ENCODE measurements at places on chromosomes 2 and 18.

DNA sequence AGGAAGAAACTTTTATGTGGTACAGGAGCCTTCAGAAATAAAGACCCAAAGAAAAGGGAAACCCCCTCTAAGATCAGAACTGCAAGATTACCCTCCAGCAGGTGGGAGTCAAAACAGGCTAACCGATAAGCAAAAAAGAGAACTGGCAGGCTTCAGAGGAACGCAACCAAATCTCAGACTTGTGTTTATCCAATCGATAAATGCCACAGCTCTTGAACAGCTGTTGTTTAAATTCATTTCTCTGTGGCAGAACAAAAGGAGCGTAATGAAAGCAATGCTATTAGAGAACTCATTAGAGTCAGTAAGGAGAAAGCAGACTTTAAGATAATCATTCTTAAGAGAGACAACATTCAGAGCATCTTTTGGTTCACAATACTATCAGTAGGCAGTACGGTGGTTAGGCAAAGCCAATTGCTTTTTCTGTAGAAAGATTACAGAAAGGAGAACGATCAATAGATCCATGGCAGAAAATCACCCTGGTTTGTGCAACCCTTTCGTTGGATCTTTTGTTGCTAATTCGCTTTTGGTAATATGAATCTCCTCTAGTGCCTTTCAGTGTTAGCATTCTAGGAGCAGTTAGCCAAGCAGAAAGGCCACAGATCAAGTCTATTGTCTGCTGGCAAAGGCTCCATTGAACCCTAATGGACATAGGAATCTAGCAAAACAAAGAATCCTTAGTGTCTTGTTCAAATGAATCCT, 476.4 kb upstream of the CHST9 start:
- no peaks in the 10 kb centered on the region for H3K27me3 ChIP-seq
- H3K4me1 ChIP-seq: no peaks in the 10 kb centered on the region
- no peak for DNase-seq
- H3K36me3 ChIP-seq: no peaks in the 10 kb centered on the region
- no peak overlapping the region for H3K4me3 ChIP-seq

DNA sequence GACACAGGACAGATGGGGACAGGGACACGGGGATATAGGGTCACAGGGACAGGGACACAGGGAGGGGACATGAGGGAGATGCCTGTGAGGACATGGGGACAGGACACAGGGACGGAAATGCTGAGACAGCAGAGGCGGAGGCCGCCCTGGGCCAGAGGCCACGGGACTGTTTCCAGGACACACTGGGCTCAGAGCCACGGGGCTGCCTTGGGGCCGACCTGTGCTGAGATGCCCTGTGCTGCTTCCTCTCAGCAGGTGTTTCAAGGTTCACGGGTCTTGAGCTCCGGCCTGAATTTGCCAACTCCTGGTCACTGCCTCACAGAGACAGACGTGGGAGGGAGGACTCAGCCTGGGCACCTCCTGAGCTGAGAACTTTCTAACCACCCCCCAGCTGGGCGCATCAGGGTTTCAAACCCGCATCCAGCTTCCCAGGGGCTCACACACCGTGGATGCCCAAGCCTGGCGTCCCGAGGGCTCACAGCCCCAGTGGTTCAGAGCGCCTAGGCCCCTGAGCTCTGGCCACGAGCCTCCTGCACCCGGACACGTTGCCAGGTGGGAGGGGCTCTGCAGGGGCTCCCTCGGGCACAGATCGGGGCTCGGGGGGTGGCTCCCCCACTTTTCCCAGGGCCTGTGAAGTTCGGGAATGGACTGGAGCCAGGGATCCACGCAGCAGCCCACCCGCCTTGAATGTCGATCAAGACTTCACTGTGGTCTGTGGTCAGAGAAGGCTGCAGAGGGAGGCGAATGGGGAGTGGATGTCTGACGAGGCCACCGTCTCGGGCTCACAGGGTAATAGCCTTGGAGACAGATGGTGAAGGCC, 64.1 kb downstream of the SLC66A2 start:
- no peak overlapping the region for H3K4me3 ChIP-seq
- H3K4me1 ChIP-seq: peaks cover 9% of the 10 kb centered on the region
- H3K27ac ChIP-seq: no peak overlapping the region

DNA sequence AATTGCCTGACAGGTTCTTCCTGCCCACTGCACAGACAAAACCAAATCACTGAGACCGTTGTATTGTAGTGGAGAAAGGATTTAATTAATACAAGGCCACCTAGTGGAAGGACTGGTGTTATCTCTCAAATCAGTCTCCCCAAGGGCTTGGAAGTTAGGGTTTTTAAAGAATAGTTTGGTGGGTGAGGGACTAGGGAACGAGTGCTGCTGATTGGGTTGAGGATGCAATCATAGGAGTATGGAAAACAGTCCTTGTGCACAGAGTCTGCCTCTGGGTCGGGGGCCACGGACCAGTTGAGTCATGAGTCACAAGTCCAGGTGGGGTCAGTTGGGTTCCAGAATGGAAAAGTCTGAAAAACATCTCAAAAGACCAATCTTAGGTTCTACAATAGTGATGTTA, 89.1 kb downstream of the B3GNT2 start:
- no peaks in the 10 kb centered on the region for H3K36me3 ChIP-seq
- no peak overlapping the region for H3K27ac ChIP-seq
- no peak overlapping the region for H3K4me3 ChIP-seq
- peaks cover 4% of the 10 kb centered on the region for H3K4me1 ChIP-seq
- peaks cover 3% of the 10 kb centered on the region for H3K27me3 ChIP-seq
- DNase-seq: no peak

DNA sequence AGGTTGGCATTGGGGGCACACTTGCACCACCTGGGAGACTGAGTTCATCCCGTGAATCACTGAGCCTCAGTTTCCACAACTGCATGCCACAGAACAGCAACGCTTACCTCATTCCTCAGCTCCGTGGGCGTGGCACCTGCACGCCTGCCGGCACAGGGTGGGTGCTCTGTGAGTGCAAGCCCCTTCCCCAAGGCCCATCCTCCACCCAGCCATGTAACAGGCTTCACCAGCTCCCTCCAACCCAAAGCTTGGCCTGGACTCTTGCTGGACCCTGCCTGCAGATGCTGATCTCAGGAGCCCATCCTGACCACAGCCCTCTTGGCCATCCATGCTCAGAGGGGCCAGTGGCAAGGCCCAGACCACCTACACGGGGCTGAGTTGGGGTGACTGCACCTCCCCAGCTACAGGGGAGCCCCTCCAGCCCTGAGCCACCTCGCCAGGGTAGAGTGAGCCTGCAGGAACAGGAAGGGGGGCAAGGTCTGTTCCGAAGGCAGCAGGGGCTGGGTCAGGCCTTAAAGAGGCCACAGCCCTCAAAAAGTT, 1.8 kb downstream of the PRLH start:
- no peaks in the 10 kb centered on the region for H3K4me1 ChIP-seq
- H3K36me3 ChIP-seq: no peaks in the 10 kb centered on the region
- no peak for DNase-seq
- no peak overlapping the region for H3K4me3 ChIP-seq
- peaks cover 1% of the 10 kb centered on the region for H3K27me3 ChIP-seq

GRCh38 chr2:47022186-47022765, 106.7 kb upstream of the MCFD2 start:
- no peak overlapping the region for H3K4me3 ChIP-seq
- H3K27ac ChIP-seq: peak overlapping the region; percentile 30
- H3K27me3 ChIP-seq: no peaks in the 10 kb centered on the region
- no peaks in the 10 kb centered on the region for H3K4me1 ChIP-seq
- no peak for DNase-seq

DNA sequence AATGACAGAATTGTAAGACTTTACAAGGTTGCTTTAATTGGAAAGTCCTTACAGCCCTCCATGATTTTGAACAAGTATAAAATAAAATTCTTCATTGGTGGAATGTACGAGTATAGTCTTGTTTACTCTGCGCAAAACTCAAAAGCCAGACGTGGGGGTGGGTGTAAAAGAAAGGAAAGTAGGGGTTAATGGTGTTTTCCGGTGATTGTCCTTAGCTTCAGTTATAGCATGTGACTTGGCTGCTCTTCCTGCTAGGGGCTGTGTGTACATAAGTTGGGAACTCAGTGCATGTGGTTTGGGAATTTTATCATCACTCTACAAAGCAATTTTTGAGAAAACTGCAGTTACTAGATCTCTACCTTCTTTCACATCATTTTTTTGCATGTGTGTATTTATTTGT, 82.4 kb upstream of the CAVIN2 start:
- no peak overlapping the region for H3K4me3 ChIP-seq
- no peak overlapping the region for H3K27ac ChIP-seq
- no peaks in the 10 kb centered on the region for H3K36me3 ChIP-seq

DNA sequence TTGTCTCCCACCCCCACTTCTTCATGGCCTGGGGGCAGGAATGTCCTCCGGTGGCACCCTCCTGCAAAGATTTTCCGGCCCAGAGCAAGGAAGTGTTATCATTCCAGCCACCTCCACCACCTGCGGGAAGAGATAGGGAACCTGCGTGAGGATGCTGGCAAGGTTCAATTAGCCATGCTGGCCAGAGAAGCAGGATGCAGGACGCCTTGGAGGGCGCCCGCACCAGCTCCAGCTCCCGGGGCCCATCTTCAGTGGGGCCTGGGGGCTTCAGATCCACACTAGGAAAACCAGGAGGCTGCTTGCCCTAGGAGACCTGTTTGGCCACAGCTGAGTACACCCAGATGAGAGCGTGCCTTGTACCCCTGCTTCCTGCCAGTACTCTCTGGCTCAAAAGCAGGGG, 113.7 kb downstream of the CLIP4 start:
- H3K4me3 ChIP-seq: no peak overlapping the region
- H3K27ac ChIP-seq: no peak overlapping the region
- H3K4me1 ChIP-seq: no peaks in the 10 kb centered on the region
- no peak for DNase-seq
- H3K36me3 ChIP-seq: no peaks in the 10 kb centered on the region

DNA sequence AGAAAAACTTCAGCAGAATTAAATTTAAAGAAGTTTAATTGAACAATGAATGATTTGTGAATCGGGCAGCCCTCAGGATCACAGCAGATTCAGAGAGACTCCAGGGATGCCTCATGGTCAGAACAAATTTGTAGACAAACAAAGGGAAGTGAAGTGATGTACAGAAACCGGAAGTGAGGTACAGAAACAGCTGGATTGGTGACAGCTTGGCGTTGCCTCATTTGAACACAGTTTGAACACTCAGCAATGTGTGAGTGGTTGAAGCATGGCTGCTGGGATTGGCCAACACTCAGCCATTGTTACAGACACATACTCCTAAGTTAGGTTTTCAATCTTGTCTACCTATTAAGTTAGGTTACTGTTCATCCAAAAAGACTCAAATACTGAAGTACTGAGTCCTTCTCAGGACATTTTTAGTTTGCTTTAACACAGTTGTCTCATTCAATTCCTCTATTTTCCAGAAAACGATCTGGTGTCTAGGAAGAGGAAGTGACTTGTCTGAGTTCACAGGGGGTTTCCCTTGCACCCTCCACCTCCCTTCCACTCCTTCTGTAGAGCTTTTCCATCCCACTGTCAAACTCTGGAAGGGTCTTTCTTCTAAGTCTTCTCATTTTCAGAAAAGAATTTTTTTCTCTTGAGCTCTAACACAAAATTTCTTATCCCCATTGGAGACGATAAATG, 137.9 kb downstream of the SLC4A3 start:
- no peak overlapping the region for H3K4me3 ChIP-seq
- H3K4me1 ChIP-seq: no peaks in the 10 kb centered on the region
- H3K36me3 ChIP-seq: no peaks in the 10 kb centered on the region
- no peaks in the 10 kb centered on the region for H3K27me3 ChIP-seq

GRCh38 chr18:22088996-22089640, 80.3 kb upstream of the GATA6 start:
- H3K36me3 ChIP-seq: no peaks in the 10 kb centered on the region
- H3K4me1 ChIP-seq: no peaks in the 10 kb centered on the region
- H3K4me3 ChIP-seq: no peak overlapping the region
- no peaks in the 10 kb centered on the region for H3K27me3 ChIP-seq
- no peak overlapping the region for H3K27ac ChIP-seq

DNA sequence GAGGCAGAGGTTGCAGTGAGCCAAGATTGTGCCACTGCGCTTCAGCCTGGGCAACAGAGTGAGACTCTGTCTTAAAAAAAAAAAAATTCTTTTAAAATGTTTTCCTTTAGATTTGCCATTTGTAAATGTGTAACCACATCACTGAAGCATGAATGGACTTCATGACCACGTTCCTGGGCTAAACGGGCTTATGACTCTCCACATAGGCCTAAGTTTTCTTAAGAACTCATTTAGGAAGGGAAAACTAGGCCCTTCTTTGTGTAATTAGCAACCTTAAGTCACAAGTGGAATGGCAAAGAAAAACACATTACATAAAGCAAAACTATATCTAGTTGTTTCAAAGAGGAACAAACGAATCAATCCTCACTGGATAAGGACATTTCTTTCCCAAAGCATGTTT, 99.5 kb downstream of the MEIS1 start:
- H3K27ac ChIP-seq: no peak overlapping the region
- H3K36me3 ChIP-seq: no peaks in the 10 kb centered on the region
- H3K4me1 ChIP-seq: no peaks in the 10 kb centered on the region
- DNase-seq: no peak
- no peak overlapping the region for H3K4me3 ChIP-seq

DNA sequence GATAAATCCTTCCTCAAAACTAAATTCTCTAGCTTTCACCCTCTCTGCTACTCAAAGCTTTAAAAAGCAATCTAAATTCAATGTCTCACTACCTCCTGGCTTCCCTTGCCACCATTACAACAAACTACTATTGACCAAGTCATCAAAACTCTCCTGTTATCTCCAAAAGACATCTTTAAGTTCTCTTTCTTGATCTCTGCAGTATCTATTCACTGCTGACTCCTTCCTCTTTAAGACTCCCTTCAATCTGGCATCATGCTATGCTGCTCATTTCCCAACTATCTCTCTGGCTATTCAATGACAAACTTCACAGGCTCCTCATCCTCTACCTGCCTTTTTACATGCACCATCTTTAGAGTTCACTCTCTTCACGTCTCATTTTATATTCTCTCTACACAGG, 5.9 kb downstream of the PPP3R1 start:
- peaks cover 13% of the 10 kb centered on the region for H3K4me1 ChIP-seq
- H3K27ac ChIP-seq: no peak overlapping the region
- no peaks in the 10 kb centered on the region for H3K27me3 ChIP-seq
- peaks cover 16% of the 10 kb centered on the region for H3K36me3 ChIP-seq

DNA sequence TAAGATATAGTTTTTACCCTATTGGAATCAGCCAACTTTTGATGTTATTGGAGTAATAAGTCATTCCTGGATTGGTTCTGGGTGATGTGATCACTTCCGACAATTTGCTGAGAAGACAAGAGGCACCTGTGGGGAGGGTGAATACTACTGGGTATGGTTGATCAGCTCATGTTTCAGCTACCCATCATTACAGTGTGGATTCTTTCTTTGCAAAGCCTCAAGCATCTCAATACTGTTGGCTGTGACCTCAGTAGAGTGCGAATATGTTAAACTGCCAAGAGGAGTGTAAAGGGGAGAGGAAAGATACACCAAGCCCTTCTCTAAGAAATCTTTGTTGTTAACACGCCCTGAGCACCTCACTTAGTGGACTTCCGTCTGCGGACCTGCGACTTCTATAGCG, 317.7 kb downstream of the TDRD15 start:
- H3K27ac ChIP-seq: no peak overlapping the region
- no peaks in the 10 kb centered on the region for H3K36me3 ChIP-seq
- no peak overlapping the region for H3K4me3 ChIP-seq
- no peak for DNase-seq
- no peaks in the 10 kb centered on the region for H3K4me1 ChIP-seq
- no peaks in the 10 kb centered on the region for H3K27me3 ChIP-seq

GRCh38 chr2:237530472-237531433, 35.6 kb upstream of the PRLH start:
- H3K4me1 ChIP-seq: no peaks in the 10 kb centered on the region
- H3K36me3 ChIP-seq: no peaks in the 10 kb centered on the region
- no peak for DNase-seq
- H3K27me3 ChIP-seq: no peaks in the 10 kb centered on the region
- no peak overlapping the region for H3K4me3 ChIP-seq

GRCh38 chr2:203994735-203995134, 58.2 kb downstream of the ICOS start:
- H3K4me3 ChIP-seq: no peak overlapping the region
- H3K4me1 ChIP-seq: peaks cover 40% of the 10 kb centered on the region
- no peaks in the 10 kb centered on the region for H3K27me3 ChIP-seq
- no peak for DNase-seq
- H3K27ac ChIP-seq: peak overlapping the region; percentile 9

Data from activated T-helper 2 cell treated with anti-CD3 and anti-CD28 coated beads, Interferon-gamma antibody, Interleukin-2, Interleukin-4, amounts not matched to agents 10 μg/mL and 5 μg/mL and 100 μg/mL, durations not matched to agents 14 hours and 24 hours and 36 hours (primary cell).